ENCODE measurements at places on chromosomes 12 and 14. TPM values are rescaled to one million over a fixed set of nuclear protein-coding genes. Genes with fewer than 3 reads are reported as not detected.

OASL gene
- total RNA-seq = 4.0 TPM

- no peak for DNase-seq
These were observed 908.5 kb upstream of the ATXN7L3B start for GRCh38 chr12:73629171-73629570.

DNA sequence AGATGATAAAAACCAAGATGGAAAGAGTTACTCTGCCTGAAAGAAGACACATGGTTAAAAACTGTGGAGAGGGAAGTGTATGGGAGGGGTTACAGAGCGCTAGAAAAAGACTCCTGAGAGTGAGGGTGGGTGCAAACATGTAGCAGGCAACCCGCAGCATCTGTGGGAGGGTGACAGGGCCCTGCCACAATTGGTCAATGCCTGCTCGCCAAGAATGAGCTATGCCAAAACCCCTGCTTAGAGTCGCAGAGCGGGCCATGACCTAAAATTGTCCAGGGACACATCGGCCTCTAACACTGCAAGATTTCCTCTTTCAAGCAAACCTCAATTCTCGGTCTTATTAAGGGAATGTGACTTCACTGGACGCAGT lies 700 bp downstream of the PRKAG1 start:
- no peak for DNase-seq

DNA sequence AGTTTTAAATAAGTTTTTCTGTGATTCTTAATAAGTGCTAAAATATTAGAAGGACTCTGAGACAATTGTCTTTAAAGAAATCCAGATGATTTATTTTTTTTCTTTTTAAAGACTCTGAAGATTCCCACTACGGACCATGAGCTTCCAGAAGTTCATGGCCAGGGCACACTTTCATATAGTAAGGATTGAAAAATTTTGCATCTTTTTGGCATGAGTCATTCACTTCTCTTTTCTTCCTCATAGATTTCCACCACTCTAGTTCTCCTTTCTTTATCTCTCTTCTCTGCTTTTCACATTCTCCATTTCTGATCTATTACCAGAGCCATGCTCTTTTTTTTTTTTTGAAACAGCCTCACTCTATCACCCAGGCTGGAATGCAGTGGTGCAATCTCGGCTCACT lies 385.8 kb downstream of the FLRT2 start:
- DNase-seq = no peak

DNA sequence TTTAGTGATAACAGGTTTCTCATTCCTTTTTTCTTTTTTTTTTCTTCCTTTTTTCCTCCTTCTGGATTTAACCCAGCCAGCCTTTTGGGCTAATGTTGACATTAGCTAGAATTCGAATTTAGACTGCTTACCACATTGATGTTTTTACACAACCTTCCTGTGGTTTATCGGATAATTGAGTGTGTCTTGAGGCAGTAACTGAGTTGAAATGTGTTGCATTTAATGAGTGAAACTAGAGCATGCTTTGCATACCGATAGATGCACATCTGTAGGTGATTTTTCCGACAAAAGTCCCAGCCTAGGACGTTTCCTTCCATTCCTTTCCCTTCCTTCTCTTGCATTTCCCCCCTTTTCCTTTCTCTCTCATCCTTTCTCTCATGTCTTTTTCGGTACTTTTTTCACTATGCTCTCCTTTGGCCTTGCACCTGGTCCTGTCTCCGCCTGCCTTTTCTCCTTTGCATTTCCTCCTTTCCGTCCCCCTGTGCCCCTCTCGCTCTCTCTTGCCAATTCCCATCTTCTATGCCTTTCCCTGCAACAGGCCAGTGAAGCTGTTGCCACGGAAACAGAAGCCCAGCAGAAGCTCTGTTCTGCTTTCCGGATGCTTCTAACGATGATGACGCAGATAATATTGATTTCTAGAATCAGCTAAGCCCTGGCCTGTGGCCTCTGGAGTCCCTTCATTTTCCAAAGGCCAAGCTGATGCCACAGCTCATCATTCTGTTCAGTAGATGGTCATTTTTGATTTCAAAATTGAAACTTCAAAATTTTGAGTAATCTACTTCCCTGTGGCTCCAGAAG lies 76.1 kb downstream of the SLC25A47 start:
- peak; percentile 75 for DNase-seq

- peak; percentile 44 for DNase-seq
These were observed 1.5 kb upstream of the CRIP2 start for GRCh38 chr14:105473033-105473676.

DNA sequence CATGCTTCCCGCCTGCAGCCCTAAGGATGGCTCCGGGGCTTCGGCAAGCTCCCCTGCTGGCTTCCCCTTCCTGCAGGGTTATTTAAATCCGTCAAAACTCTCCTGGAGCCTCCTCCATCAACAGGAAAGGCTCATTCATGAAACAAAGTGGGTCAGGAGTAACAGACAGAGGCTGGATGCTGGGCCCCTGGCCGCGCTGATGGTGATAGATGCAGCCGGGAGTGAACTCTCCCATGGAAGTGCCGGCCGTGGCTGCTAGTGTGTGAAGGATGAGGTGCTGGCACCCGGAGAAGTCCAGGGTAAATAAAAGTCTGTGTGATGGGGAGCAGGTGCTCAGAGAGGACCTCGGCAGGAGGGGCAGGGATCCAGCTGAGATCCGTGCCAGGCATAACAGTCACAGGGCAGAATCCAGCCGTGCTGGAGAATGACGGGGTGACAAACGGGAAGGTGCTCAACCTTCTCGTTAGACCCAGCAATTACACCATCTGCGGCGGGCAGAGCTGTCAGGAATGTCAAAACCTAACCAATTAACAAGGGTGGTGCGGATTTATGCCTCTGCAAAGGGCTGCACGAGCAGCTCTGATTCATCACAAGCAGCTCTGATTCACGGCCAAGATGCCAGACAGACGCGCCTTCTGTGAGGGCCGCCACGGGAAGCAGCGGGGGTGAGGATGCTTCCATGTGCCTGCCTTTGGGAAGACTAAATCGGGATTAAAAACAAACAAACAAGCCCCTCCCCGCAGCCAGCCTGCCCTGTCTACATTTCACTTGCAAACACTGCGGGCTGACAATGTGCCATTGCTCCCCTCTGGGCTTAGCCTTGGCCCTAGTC lies 55.6 kb downstream of the SYNE3 start:
- peak; percentile 87 for DNase-seq

PRKD1 gene
- total RNA-seq = 7.5 TPM

DNA sequence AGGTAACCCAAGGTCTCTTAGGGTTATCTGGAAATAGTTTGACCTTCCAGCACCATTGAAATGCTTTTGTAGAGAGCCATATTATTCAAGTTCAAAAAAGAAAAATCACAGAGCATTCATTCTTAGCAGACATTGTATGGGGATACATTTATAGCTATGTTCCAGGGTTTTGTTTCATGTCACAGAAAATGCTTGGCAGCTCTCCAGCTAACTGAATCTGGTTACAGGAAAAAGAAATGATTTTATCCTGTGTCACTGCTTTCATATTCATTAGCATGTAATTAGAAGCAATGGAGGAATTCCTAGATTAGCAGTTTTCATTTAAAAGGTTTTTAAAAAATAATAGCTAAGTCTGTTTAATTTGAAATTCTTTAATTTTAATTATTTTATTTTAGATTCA lies 78.9 kb downstream of the SNAPC1 start:
- no peak for DNase-seq

ARHGDIB gene
- 14.6 TPM for total RNA-seq

- DNase-seq = no peak
These were observed 44.4 kb downstream of the BICD1 start for GRCh38 chr12:32151086-32151485.

- DNase-seq = no peak
These were observed 6.5 kb upstream of the PNMA1 start for GRCh38 chr14:73720636-73721035.

- peak; percentile 25 for DNase-seq
These were observed 8.1 kb upstream of the RABGGTA start for GRCh38 chr14:24279301-24280186.

DNA sequence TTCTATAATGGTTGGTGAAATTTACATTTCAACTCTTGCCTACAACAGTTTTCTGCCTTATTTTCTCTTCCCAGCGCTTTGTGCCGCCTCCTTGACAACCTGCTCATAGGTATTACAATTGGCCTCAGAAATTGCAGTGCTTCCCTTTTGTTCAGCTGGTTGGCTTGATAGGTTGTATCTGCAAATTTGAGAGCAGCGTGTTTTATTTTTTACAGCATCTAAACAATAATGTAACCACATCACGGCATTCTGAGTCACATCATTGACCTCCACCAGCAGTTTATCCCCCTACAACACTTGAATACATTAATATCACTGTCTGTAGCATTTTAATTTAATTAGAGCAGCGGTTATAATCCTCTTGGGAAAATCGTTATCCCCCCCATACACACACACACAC lies 99.4 kb downstream of the ETV6 start:
- DNase-seq = no peak

SLC39A2 gene
- total RNA-seq = not detected

- DNase-seq = no peak
These were observed 1.2 kb upstream of the ARL6IP4 start for GRCh38 chr12:122979001-122979907.

DNA sequence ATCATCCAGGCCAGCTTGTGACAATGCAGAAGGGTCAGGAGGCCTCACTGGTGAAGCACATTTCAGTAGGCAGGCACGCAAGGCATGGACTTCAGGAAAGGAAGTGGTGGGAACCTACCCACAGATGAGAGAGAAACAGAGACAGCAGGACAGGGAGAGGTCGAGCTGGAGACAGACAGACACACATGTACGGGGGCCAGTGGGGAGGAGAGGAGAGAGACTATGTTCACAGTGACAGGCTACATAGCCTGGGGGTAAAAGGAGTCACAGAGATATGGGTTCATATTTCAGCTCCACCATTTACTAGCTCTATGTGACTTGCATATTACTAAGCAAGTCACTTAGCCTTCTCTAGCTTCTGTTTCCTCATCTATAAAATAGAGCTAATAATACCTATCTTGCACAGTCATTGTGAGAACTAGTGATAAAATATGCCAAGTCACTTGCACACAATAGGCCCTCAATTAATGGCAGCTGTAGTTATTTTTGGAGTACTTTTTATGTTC lies 91.1 kb upstream of the FUT8 start:
- DNase-seq = no peak

DNA sequence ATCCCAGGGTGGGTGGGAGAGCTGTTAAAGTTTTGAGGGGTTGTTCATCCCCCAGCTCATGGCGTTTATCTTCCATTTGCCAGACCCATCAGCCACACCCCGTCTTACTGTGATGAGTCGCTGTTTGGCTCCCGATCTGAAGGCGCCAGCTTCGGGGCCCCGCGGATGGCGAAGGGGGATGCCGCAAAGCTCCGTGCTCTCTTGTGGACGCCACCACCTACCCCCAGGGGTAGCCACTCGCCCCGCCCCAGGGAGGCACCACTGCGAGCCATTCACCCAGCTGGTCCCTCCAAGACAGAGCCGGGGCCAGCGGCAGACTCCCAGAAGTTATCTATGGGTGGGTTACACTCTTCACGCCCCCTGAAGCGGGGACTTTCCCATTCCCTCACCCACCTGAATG lies 5.7 kb downstream of the RITA1 start:
- DNase-seq = no peak

Data from renal cortical epithelial cell (primary cell).